Activated naive CD4-positive, alpha-beta T cell treated with anti-CD3 and anti-CD28 coated beads, Interleukin-2, amount 50 U/mL, for 72 hours (primary cell): ENCODE measurements at places on chromosomes 6 and 20. TPM values are rescaled to one million over a fixed set of nuclear protein-coding genes. Genes with fewer than 3 reads are reported as not detected.
A peak's percentile ranks its signal among the peaks of the same experiment; 100 is the strongest.

- DNase-seq, result no peak
Observed at GRCh38 chr6:52557389-52558265, 19.2 kb downstream of the TRAM2 start.

DNA sequence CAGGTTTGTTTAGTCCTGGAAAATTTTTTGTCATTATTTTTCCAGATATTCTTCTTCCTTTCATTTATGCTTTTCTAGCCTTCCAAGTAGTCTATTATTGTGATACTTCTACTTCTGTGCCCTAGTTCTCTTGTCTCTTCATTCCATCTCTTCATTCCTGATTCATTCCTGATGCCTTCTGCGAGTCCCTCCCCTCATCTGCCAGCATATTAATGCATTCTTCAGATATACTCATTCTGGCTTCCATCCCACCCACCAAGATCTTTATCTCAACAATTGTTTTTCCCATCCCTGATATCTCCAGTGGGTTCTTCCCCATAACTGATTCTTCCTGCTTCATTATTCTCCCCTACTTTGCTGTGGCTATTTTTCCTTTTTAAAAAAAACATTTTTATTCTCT lies 35.2 kb downstream of the ALDH5A1 start:
- no peak for DNase-seq

GRCh38 chr20:12012241-12013222 lies 94.8 kb downstream of the BTBD3 start:
- DNase-seq, result peak; percentile 42

GRCh38 chr6:139569566-139569965 lies 195.1 kb upstream of the CITED2 start:
- no peak for DNase-seq

GRCh38 chr20:50557549-50558134 lies 47.5 kb downstream of the PTPN1 start:
- DNase-seq, result no peak

DNA sequence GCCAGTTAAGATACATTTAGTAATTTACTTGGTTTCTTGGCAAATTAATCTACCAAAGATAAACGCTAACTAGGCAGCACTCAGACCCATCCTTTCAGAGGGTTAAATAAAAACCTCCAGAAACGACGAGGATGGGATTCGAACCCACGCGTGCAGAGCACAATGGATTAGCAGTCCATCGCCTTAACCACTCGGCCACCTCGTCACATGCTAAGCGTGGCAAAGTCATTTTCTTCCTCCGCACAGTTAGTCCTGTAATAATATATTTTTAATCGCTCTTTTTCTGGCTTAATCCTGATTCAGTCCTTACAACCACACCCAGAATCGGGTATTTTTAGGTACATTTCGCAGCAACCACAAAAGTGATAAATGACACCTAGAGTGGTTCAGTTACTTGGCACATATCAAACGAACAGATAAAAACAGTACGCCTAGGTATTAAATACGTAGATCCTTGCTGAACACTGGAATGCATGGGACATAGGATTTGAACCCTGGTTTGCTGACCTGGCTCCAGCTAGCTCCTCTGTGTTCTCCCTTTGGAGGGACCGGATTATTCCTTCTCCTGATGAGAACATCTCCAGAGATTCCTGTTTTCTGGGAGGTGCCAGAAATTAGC lies 71.6 kb downstream of the GPX5 start:
- DNase-seq, result no peak

DNA sequence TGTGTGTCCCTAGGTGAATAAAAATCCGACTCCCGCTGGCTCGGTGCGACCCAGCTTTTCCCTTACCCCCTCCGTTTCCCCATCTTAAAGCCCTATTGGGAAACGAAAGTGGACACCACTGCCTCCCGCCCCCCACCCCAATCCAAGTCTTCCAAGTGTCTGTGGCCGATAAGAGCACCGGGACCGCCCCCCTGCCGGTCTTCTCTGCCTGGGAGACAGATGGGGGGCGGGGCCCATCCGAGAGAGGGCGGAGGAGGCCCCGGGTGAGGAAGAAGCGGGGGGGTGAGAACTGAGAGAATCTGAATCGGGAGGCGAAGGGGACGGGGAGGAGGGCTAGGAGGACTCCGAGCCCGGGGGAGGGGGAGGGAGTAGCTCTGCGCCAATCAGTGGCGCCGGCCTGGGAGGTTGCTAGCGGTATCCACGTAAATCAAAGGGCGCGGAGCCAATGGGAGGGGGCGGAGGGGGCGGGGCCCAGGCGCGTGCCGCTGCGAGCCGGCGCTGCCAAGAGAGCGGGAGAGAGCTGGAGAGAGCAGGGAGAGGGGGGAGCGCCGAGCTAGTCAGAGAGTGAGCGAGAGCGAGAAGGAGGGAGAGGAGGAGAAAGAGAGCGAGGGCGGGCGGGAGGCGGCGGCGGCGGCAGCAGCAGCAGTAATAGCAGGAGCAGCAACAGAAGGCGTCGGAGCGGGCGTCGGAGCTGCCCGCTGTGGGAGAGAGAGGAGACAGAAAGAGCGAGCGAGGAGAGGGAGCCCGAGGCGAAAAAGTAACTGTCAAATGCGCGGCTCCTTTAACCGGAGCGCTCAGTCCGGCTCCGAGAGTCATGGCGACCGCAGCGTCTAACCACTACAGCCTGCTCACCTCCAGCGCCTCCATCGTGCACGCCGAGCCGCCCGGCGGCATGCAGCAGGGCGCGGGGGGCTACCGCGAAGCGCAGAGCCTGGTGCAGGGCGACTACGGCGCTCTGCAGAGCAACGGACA lies at the start of gene POU3F2:
TSS of gene POU3F2 (plus strand) at position 515 of the 972 bp plus-strand sequence. CDS start at position 815, 300 bp downstream.
- DNase-seq, result no peak

The EGFL8 gene
- 14.5 TPM for total RNA-seq

The PSORS1C2 gene
- total RNA-seq, result not detected

The NFKBIL1 gene
- 39.7 TPM for total RNA-seq

The MPIG6B gene
- total RNA-seq, result not detected

The RGS17 gene
- total RNA-seq, result not detected
